ENCODE measurements at places on chromosomes 1 and 21.

DNA sequence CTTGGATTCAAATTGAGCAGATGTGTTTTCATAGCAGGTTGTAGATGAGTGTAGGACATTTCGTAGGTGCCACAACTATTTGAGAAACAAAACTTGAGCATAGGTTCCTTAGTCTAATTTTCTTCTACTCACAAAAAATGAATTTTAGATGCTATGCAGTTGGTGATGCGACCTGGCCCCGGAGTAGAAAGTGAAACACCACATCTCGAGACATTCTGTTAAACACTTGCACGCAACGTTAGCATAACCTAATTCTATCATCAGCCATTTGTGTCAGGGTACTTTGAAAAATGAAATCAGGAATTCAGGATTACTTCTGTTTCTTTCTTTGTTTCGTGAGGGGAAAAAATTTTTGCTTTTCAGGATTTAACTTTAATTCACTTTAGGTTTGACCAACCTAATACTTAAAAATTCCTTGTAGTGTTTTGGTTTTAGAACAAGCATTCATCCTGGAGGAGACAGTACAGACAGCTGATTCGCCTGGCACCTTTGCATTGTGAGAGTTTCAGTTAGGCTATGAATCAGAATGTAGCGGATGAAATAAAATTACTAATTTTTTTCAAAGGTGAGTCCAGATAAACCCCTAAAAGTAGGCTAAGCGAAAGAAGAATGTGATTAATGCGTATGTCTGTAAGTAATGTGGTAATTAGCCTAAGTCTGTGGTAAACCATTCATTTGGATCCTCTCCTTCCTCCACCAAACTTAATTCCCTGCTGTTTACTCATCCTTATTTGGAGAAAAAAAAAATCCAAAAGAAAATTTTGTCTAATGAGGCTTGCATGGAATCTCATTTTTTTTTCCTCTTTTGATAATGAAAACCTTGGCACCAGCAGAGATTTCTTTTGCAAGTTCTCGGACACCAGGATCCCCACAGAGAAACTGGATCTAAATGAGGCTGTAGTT lies 44.9 kb downstream of the MAP3K21 start:
- DNase-seq = no peak

DNA sequence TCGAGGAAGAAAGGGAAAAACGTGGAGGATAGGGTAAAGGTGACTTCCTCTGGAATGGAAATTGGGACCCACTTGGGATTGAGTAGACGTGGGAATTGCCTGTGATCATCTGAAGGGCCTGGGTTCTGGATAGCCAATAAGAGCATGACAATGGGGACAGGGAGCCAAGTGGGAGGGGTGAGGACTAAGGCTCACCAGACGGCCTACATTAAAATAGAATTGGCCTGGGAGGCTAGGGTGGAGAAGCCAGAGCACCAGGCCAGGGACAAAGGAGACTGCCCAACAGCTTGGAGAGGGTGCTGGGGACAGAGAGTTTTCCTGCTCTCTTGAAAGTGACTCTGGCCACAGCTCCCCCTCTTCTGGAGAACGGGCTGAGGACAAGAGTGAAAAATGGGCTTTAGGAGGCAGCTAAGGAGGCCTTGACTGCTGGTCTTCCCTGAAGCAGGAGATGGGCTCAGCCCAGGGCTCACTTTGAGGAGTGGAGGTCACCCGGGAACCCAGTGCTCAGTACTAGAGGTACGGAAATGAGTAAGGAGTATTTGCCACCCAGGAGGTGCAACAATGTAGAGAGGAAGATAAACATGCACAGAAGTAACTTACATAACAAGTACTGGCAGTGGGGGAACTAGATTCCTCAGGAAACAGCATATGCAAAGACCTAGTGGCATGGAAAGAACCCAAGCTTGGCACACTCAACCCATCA lies 18.8 kb downstream of the INKA2 start:
- no peak for DNase-seq

- peak; percentile 56 for DNase-seq
Observed at GRCh38 chr21:32562426-32562825, 22.9 kb downstream of the TCP10L start.

DNA sequence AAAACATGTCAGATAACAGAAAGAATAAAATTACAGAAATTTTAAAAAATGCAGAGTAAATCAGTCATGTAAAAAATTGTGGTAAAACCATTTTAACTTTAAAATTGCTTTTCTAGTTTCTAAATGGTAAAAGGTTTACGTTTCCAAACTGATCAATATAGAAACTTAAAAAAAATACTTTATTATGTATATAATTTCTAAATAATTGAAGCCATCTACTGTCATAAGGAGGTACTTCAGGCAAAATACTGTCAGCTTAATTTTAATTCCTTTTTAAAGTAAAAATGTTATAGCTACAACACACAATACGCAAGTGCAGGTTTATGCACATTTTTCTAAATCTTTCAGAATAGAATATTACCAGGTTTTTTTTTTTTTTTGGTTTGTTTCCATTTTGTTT lies 159.9 kb downstream of the HFM1 start:
- DNase-seq = no peak

- no peak for DNase-seq
Observed at GRCh38 chr1:20389571-20389970, 96.4 kb downstream of the CAMK2N1 start.

DNA sequence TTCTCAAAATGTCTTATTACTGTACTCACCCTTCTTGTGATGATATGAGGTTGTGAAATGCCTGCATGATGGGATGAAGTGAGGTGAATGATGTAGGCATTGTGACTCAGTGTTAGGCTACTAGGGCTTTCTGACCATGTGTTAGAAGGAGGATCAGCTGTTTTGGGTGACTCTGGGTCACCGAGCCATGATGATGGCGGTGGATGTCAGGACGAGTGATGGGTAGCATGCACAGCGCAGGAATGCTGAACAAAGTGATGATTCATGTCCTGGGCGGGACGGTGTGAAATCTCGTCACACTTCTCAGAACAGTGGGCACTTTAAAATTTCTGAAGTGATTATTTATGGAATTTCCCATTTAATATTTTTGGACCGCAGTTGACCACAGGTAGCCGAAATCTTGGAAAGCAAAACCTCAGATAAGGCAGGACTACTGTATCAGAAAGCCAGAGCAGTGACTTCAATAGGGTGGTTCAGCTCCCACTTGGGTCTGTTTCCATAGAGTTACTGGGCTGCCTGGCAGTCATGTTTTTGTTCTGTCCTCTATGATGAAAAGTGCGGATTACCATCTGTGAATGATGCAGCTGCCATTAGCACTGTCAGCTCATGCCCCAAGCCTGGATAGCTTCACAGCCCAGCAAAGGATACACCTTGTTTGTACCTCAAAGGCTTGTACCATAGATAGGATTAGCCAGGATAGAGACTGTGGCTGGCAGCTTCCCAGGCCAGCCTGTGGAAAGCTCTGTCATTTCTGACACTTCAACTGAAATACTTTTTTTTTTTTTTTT lies 26.6 kb downstream of the IL6R start:
- DNase-seq = peak; percentile 98

- no peak for DNase-seq
Observed at GRCh38 chr1:3774946-3775489, 2.5 kb downstream of the SMIM1 start.

- no peak for DNase-seq
Observed at GRCh38 chr1:96060621-96061020, 661.0 kb upstream of the PTBP2 start.

DNA sequence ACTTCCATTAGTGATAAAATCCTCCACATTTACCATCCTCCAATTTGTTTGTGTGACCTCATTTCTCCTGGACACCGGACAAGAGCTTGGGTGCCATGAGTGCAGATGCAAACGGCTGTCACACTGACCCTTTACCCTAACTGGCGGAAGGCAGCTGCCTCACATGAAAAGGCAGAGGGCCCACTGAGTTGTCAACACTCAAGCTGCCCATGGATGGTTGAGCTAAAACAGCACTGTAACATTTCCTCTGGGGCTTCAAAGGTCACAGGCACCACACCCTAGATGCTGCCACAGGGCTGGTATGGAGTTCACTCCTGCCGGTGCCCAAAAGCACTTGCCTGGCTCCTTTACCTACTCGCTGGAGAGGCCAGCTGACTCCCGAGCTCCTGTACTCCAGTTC lies 653.4 kb downstream of the KCNT2 start:
- no peak for DNase-seq

DNA sequence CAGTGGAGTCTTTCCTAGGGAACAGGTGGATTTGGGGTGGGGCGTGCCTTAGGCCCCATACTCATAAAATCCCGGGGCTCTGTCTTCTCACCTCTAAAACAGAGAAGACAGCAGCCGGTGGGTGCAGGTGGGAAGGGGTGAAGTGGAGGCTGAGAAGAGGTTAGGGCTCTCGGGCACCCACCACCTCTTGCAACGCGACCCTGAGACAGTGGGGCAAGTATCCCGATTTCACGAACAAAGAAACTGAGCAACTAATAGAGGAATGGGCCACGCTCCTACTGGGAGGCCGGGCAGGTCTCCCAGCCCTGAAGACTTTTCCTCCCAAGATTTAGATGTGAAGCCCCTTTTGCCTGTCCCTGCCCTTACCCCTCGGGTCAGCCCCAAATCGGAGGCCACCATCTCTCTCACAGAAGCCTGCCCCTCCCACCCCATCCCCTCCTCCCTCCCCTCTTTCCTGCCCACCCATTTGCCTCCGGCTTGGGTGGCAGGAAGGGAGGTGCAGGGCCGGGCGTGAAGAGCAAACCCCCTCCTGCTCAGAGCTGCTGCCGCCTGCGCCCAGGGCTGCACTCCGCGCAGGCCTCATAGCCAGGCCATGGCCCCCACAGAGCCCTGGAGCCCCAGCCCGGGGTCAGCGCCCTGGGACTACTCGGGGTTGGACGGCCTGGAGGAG lies at the start of gene GPR25:
Gene GPR25 (plus strand): TSS at position 536 of the 670 bp plus-strand sequence. CDS start 57 bp downstream, at position 593.
- no peak for DNase-seq

GRCh38 chr1:53963460-53963859 lies 17.3 kb downstream of the LRRC42 start:
- no peak for DNase-seq

GRCh38 chr1:42937141-42937696 lies 21.4 kb downstream of the SLC2A1 start:
- peak; percentile 38 for DNase-seq

DNA sequence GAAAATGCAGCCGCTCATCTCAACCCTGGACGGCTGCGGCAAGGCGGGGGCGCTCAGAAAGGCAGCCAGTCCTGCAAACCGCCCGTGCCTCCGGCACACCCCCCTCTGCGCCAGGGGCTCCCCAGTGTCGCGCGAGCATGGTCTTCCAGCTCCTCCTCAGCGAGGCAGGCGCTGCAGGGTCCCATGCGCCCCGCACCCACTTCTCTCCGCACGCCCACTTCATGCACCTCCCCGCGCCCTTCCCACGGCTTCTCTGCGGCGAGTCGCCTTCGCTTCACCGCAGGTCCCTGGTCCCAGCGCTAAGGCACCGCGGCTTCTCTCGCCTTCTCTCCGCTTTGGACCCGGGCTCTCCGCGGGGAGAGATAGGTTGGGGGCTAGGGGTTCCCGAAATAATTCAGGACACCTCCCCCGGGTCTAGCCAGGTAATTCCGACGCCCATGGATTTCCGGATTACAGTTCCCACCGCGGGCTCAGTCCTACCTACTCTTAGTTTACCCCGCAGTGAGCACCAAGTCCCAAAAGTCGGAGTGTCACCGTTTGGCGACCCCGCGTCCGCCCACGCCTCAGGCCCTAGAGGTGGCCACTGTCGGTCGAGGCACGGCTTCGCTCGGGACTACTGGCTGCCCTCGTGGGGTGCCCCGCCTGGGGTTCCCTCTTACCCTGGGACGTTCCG lies 67.5 kb downstream of the SYT2 start:
- DNase-seq = no peak

- no peak for DNase-seq
Observed at GRCh38 chr21:31358158-31358557, 14.1 kb upstream of the TIAM1 start.

DNA sequence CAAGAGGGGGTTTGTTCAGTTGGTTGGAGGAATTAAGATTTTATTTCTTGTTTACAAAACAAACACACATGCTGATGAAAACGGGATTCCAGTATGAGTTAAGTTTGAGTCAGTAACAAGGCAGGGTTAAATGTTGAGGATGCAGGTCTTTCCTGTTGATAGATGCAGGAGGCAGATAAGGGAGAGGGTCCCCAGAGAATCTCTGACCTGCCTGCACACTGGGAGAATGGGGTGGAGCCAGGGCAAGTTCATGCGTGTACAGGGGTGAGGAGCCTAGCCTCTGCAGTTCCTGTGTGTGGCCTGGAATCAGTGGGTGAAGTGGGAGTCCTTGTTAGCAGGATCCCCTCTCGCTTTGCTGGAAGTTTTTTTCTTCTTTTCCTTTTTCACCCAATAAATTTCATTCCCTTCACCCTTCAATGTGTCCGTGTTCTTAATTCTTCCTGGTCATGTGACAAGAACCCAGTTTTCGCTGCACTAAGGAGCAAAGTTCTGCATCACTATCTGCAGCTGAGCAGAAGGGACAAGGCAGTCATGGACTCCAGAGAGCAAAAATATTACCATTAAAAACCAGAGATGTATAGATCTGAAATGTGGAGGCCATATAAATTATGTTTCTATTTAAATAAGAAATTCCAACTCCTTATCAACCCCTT lies 69.9 kb upstream of the MARK1 start:
- no peak for DNase-seq

DNA sequence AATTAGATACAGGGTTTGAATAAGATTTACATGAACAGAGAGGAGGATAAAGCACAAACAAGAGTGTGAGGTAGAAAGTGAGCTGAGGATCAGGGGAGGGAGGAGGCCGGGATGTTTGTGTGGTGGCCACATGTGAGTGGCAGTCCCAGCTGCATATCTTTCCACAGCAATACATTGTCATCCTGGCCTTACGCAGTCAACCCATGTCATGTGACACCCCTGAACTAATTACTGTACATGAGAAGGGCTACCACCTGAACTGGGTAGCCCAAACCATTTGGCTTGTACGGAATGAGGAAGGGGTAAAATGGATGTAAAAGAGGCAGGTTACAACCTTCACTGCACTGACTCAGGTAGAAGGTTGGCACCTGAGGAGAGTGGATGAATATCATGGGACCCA lies 4.2 kb downstream of the SLAMF7 start:
- no peak for DNase-seq

- no peak for DNase-seq
Observed at GRCh38 chr1:220755309-220755708, 7.2 kb downstream of the MTARC2 start.
